ENCODE measurements at places on chromosomes 1 and 21.

- DNase-seq = no peak
These were observed 15.3 kb downstream of the MFSD2A start for GRCh38 chr1:39970274-39970673.

DNA sequence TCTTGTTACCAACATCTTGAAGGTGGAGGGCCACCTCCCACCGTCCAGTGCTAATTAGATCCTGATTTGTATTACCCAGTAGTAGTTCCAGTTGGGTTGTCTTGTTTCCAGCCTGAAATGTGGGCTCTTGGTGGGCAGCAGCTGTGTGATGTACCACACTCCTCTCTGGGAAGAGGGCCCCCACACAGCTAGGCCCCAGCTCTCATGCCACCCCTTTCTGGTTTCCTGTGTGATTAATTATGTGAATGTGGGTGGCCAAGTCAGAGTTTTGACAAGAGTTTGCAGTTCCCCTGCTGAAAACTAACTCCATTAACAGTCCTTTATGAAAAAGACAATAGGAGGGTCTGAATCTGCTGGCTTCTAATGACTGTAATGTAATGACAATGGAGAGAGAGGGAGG is 3.8 kb downstream of the HMGB4 start:
- no peak for DNase-seq

DNA sequence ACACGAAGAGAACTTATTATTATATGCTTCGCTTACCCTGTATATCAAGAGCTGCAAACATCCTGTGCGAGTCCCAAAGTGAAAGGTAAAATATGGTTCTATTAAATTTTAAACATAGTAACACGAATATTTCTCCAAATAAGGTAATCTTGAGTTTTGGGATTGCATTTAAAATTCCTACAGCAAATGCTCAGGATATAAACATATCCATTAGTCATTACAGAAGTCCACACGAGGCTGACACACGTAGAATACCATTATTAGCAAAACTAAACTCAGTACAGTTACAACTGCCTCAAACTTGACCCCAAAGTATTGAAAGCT is 282 bp upstream of the LYPLAL1 start:
- DNase-seq = no peak

GRCh38 chr1:145999321-146000024 is 3.1 kb upstream of the TXNIP start:
- DNase-seq = peak; percentile 28

DNA sequence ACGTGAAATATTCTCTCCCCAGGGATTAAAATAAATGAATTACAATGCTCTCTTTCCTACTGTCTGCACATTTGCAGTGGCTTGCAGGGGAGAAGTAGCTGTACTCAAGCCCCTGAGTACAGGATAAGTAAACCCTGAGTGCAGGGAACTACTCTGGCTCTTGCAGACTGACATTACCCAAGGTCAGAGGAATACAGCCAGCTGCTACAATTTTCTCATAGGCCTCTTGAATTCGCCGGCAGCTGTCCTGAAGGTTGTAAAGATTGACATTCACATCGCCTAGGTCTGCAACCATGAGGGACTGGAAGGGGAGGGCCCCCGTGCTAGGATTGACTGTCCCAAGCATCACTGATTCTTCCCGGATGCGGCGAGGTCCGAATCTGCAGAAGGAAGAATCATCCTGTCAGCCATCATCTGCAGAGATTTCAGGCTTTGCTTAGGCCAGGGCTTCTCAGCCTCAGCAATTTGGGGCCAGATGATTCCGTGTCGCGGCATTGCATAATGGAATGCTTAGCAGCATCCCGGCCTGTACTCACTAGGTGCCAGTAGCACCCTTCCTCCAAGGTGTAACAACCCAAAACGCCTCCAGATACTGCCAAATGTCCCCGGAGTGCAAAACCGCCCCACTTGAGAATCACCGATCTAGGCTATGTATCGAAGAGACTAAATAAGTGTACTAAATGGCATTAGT is 1.7 kb downstream of the AGMAT start:
- DNase-seq = no peak

GRCh38 chr1:3604468-3604974 is 6.8 kb downstream of the MEGF6 start:
- DNase-seq = no peak

DNA sequence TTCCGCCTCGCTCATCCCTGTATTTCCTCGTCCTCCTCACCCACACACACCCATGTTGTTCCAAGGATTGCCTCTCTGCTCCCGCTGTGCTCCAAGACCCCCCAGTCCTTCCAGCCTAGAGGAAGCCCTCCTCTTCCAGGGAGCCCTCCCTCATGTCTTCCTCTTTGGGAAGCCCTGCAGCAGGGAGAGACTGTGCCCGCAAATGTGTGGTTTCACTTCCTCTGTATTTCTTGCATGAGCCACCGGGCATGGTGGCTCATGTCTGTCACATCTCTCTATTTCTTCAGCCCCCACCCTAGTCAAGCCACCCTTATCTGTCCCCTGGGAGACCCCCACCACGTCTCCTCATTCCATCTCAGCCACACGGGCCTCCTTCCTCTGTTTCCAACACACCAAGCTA is 57.5 kb upstream of the PAX7 start:
- no peak for DNase-seq

GRCh38 chr1:181159451-181160140 is 71.1 kb downstream of the IER5 start:
- no peak for DNase-seq

- DNase-seq = no peak
These were observed 6.7 kb upstream of the CTRC start for GRCh38 chr1:15431571-15431948.

GRCh38 chr1:163440090-163440489 is 118.3 kb downstream of the NUF2 start:
- DNase-seq = peak; percentile 6

DNA sequence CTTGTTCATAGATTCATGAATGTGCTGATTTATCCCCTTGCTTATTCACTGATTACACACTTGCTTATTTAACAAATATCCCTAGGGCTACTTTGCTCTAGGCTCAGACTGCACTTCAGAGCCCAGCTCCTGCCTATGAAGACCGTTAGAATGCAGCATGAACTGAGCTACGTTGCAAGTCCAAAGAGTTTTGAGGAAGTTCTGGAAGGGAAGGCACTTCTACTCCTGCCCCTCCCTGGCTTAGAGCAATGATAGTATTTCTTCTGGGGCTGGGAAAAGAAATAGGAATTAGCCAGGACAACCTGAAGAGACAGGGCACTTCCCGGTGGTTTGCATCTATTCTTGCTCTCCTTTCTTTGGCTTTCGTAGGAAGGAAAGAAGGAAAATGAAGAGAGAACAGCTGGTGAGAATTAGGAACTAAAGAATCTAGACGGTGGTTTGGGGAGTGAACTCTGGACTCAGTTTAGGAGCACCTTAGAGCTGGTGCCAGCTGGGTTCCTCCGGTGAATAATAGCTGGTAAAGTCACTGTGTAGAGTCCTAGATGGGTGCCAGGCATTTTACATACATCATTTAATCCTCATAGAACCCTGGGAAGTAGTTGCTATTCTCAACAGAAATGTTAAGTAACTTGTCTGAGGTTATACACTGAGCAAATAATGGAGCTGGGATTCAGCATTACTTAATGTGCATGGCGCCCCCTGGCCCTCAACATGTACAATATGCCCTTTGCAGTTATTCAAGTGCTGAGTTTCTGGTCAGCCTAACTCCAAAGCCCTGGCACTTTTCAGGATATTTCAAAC is 65.9 kb downstream of the NDUFS5 start:
- DNase-seq = peak; percentile 84

DNA sequence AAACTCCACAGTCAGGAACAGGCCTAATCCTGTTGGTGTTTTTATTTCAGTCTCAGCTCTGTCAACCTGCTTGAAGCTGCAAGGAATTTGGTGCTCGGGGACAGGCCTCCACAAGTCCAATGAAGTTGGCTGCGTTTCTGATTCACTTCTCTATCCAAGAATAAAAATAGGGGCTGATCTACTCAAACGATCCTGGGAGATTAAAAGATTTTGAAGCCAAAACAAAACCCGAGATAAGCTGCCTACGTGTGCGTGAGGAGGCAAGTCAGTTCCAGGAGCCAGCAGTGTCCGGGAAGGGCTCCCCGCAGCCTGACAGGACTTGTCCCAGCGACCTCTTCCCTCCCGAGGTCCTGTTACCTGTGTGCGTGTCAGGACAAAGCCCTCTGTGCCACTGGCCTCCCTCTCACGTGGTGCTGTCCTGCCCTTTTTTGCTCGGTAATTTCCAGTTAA is 98.0 kb downstream of the ETS2 start:
- no peak for DNase-seq

DNA sequence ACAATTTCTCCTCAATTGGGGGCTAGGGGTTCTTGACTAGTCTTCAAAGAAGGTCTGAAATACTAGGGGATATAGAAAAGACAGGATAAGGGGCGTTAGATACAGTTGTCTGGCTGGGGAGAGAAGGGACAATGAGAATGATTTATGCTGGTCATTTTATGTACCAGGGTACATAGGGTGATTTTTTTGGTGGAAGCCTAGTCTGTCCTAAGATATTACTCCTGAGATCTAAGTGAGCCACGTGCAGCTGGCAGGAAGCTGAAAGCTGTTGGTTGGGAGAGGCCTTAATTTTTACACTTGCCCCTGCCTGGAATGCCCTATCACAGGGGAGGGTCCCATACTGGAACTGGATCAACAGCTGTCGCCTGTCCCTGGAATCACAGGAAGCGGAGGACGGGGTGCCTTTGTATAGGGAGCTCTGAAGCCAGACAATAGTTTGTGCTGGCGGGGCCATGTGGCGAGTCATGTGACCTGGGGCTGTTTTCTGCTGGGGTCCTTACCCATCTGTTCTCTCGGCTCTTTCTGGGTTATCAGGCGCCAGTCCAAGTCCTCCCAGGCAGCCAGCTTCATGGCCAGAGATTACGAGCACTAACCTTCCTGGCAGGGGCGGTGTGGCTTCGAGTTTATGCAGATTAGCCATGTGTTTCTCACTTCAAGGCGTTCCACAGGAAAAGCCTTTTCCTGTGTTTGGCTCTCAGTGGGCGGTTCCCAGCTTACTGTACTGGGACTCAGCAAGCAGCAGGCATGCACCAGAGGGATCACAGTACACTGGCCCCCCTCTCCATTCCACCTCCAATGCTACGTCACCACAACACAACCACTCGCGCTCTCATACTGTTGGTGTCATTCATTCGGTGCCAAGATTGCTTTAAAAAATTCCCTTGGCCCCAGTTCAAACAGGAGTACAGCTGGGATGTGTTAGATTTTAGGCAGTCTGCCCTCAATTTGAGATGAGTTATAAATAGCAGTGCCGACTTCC is 27.5 kb downstream of the ARID1A start:
- DNase-seq = peak; percentile 100

DNA sequence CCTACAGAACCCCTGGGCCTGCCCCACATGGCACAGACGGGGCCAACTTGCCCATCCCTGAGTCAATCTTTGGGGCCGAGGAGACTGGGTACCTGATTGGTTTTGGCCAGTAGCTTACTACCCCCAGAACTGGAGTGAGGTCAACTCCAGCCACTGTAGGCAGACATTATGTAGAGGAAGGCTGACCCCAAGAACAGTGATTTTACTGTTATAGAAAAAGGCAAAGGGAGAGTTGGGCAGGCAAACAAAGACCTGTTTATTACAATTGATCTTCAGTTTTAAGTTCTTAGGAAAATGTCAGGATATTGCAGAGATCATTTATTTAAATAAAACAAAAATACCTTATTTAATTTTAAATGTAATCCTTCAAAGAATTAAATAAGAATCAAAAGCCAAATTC is 653.8 kb downstream of the NPHP4 start:
- no peak for DNase-seq

- no peak for DNase-seq
These were observed 48.7 kb upstream of the KIF1B start for GRCh38 chr1:10161541-10162290.

GRCh38 chr1:72253132-72253531 is 29.2 kb downstream of the NEGR1 start:
- no peak for DNase-seq

DNA sequence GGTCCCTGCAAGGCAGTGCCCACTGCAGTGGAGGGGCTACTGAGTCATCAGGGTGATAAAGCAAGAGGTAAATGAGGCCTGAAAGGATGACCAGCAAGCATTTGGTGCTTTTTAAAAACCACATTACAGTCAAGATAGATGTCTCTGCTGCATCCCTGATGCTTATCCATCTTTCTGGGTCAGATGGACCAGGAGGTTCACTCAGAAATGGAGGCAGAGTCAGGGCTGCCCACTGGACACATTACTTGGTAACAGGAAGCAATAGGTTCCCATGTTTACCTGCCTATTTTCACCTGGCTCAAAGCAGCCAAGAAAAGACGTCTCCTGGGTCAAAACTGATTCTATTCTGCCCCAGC is 3.6 kb downstream of the SPATA46 start:
- no peak for DNase-seq

DNA sequence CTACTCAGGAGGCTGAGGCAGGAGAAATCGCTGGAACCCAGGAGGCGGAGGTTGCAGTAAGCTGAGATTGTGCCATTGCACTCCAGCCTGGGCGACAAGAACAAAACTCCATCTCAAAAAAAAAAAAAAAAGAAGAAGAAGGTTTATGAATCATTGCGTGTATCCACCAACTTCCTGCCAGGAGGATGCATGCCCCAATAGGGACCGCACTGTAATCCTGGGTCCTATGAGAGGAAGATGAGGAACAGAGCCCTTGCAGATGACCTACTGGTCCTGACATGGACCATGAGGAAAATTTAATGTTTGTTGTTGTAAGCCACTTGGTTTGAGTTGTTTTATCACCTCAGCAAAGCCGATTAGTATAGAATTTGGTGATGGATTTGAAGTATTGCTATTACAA is 56.7 kb downstream of the PTGS2 start:
- no peak for DNase-seq

DNA sequence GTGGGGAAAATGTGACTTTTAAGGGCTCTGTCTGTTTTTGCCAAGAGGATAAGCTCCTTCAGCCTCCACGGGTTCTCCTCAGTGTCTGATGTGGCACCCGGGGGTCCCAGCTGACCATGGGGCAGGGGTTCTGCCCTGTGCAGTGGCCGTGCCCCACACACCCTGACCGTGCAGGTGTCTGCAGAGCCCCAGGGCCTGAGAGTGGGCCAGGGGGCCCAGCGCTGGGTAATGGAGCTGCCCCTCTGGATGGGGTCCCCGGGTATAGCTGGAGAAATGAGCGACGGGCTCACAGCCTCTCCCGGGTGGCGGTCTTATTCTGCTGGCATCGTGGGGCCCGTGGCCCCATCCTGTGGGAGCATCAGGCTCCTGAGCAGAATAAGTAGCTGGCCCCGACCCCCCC is 2.9 kb upstream of the PFKL start:
- no peak for DNase-seq

Data from fibroblast of mammary gland (primary cell).